ENCODE measurements at places on chromosomes 5 and 9.

GRCh38 chr9:129939431-129939830 is 103.6 kb downstream of the FNBP1 start:
- DNase-seq: no peak

- DNase-seq: no peak
Observed at GRCh38 chr5:120678279-120678678, 214.2 kb downstream of the PRR16 start.

GRCh38 chr5:154501566-154501965 is 23.5 kb upstream of the HAND1 start:
- DNase-seq: no peak

DNA sequence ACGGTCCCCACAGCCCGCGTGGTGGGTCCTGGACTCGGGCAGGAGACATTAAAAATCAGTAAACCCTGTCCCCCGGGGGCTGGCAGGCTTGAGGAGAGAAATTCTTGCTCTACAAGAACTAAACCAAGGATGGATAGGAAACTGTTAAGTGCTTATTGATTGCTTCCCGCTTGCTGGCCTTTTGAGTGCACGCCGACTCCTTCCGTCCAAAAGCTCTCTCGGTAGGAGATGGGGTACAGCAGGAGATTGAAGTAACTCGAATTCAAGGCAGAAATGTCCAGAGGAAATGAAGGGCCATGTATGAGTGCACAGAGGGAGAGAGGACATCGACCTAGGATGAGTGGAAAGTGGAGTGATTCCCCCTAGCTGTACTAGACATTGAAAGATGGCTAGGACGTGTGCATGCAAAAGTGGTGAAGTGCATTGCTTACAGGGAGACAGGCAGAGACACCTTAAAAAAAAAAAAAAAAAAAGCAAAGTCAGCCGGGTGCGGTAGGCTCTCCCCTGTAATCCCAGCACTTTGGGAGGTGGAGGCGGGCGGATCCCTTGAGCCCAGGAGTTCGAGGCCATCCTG is 923 bp downstream of the RECK start:
- DNase-seq: no peak

DNA sequence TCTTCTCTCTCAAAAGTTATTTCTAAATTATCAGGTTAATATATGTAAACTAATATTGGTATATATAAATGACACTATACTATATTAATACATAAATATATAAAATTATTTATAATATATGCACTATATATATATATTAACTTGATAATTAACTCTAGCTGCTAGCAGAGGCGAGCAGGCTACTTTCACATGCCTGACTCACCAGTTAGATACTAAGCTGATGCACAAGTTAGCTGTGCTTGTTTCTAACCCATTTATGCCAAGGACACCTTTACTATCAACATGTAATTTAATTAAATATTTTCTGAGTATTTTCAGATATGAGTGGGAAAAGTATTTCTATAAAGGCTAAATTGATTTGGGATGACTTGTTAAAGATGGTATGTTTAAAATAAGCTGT is 70.1 kb downstream of the TRIO start:
- DNase-seq: no peak

- DNase-seq: peak; percentile 26
Observed at GRCh38 chr5:127834554-127834953, 131.4 kb downstream of the CCDC192 start.

DNA sequence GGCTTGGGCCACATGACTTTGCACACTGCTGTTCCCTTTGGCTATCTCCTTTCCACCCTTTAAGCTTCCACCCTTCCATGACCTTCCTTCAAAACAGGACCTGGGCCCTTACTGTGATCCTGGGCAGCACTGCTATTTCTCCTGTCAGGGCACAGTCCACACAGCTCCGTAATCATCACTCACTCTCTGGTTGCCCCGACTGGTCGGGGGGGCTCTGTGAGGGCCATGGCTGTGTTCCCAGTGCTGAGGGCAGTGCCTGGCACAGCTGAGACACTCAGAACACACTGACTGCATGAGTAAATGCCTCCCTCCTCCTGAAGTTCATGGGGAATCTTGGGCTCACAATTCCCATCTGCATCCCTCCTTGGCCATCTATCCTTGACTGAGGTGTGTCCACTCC is 12.2 kb downstream of the TRAF1 start:
- no peak for DNase-seq

DNA sequence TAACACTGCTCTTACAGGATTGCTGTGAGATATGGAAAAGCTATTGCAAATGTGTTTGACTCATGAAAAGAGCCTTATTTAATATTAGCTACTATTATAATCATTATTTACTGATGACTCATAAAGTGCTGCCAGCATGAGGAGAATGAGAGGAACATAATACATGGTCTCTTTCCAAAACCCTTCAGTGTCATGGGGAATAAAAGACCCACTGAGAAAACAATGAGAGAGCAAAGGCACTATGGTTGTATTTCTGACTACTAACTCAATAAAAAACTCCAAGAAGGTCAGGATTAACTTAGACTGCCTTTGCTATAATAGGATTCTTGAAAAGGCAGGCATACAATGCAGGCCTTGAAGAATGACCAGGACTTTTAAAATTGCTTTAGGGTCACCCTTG is 633.5 kb downstream of the DTWD2 start:
- no peak for DNase-seq

DNA sequence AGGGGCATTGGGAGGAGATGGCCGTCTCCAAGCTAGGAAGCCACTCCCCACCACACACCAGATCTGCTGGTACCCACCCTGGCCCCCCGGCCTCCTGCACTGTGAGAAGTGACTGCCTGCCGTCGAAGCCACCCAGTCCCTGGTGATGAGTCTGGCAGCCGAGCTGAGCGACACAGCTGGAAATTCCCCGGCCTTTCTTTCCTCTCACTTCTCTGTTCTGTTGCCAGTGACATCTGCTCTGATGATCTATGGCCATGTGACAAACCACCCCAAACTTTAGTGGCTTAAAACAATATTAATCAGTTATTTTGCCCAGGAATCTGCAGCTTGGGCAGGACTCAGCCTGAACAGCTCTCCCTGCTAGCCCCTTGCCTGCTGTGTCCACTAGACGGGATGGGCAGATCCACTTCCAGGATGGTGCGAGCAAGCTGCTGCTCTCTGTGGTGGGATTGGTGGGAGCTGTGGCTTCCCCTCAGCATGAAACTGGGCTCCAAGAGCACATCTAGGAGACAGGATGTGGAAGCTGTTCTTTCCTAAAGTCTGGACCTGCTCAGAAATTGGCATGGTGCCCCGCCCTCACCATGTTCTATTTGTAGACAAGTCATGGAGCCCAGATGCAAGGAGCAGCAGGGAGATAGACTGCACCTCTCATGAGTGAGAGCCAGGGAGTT is 211.2 kb downstream of the GADD45G start:
- no peak for DNase-seq

DNA sequence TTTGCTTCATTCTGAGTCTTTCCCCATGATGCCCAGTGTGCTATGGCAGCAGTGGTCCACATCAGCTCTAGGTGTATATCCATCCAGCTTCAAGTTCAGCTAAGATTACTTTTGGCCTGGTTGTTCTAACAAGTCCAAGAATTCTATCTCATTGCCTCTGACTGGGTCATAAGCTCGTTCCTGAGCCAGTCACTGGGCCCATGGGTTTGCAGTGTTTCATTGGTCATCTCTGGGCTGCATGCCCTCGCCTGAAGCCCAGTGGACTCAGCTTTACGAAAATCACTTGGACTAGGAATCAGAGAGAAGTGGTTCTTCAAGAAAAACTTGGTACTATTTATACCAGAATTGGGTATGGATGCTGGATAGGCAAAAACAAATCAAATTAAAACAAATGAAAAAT is 16.1 kb upstream of the ARHGAP26 start:
- no peak for DNase-seq

GRCh38 chr5:171961117-171961516 is 45.3 kb downstream of the FBXW11 start:
- no peak for DNase-seq

DNA sequence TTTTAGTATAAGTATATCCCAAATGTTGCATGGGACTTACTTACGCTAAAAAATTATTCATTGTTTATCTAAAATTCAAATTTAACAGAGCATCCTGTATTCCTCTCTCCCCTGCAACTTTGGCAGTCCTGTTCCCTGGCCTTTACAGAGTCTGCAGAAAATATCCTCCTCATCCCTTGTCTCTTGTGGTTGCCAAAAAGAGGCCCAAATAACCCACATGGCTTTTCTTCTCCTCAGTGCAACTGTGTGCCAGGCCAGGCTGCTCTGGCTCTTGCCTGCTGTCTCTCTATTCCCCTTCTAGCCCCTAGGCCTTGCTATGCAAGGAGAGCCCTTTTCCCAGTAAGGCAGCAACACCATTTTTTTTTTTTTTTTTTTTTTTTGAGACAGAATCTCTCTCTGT is 23.0 kb downstream of the ARHGEF37 start:
- no peak for DNase-seq

- no peak for DNase-seq
Observed at GRCh38 chr9:22529426-22530199, 83.0 kb downstream of the DMRTA1 start.

GRCh38 chr9:96420468-96421219 is 2.5 kb upstream of the ZNF367 start:
- DNase-seq: peak; percentile 73

GRCh38 chr5:129609710-129610109 is 138.2 kb upstream of the MINAR2 start:
- DNase-seq: no peak

DNA sequence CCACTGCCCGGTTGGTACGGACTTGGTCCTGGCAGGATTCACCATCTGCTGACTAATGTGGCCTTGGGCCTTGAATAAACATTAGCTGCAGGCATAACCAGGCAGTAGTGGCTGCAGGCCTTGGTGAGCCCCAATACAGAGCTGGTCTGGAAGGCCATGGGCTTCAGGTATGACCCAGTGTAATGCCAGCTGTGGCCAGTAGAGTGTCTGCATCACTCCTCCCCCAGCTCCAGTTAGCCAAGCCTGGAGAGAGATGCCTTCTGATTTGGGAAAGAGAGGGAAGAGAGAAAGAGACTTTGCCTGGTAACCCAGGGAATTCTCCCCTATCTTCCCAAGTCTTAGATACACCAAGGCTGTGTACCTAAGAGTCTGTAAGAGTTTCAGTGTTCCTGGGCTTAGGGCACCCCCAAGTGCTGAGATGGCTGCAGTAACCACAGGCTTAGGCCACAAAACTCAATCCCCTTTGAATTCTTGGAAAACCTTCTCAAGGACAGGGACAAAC is 5.6 kb upstream of the C5 start:
- DNase-seq: no peak

- peak; percentile 27 for DNase-seq
Observed at GRCh38 chr9:347667-348292, 133.1 kb downstream of the DOCK8 start.

DNA sequence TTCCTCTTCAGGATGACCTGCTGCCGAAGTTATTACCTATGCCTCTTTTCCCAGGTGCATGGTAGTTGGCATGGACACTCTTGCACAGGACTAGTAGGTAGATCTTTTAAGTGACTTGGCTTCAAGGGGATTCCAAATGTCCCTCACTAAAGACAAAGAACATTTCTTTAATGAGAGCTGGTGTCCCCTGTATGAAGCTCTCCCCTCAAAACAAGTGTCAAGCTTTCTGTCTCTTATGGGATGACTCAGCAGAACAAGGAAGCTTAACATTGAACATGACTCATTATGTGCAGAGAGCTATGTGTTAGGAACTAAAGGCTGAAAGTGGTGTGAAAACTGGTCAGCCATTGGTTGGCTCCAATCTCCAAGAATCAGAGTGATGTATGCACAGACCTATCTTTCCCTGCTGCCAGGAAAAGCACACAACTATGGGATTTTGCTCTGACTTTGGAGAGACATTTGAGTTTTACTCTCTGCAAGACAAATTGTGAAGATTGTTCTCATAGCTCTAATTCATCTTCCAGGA is 120.5 kb downstream of the PRDM6 start:
- no peak for DNase-seq

- DNase-seq: peak; percentile 36
Observed at GRCh38 chr5:60700416-60700757, 421 bp upstream of the DEPDC1B start.

GRCh38 chr5:43523662-43524072 is 8.7 kb upstream of the C5orf34 start:
- no peak for DNase-seq

GRCh38 chr9:70079417-70080037 is 35.9 kb downstream of the MAMDC2 start:
- DNase-seq: no peak

- no peak for DNase-seq
Observed at GRCh38 chr5:180658774-180659564, 9.6 kb upstream of the FLT4 start.

GRCh38 chr5:112346411-112347044 is 72.5 kb downstream of the EPB41L4A start:
- no peak for DNase-seq

DNA sequence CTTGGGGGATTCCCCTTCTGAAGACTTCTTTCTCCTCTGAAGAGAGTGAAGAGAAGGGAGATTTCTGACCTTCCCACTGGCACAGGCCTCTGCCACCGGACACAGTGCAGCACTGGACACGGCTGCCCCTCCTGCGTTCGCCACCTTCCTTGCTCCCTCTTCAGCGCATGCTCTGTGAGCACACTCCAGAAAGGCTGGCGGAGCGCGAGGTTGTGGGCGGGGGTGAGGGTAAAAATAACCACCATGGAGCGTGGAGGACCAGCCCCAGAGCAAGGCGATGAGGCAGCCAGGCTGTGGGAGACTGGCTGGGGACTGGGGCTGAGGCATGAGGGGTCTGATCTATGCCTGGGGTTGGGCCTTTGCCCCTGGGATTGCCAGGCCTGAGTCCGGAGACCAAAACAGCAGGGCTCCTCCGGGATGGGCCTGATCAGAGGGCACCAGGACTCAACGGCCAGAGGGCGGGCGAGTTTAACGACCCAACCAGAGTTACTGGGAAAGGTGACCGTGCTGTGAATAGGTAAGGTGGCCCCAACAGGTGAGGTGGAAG is 97.2 kb downstream of the ROR2 start:
- no peak for DNase-seq

DNA sequence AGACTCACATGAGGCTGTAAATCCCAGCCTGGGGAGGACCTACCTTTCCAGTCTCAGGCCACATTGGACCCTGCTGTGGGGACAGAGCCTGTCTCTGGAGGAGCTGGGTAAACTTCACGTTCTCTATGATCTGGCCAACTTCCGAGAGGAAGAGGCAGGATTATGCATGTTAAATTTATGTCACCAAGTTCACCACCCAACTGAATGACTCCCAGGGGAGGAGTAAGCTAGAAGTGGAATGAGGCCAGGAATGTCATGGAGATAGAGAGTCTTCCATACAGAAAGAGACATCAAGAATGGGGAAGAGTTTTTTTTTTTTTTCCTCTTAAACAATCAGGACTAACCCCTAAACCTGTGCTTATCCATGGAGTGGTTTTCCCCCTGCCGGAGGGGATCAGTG is 90.3 kb upstream of the PALM2AKAP2 start:
- no peak for DNase-seq

DNA sequence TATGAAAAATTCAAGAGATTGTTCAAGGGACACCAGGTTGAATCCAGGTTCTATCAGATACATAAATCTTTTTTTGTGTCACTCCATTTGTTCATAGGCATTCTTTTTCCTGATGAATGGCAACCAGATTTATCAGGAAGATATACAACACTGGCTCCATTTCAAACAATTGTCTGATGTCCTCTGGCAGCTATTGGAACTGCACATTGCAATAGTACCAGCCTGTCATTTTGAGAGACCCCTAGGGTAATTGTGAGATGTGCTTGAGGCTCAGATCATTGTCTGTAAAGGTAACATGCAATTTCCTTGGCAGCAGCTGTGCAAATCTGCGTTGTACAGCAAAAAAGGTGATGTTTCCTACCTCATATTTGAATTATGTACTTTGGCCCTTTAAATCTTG is 25.9 kb downstream of the KCTD16 start:
- DNase-seq: no peak

- peak; percentile 35 for DNase-seq
Observed at GRCh38 chr5:72107901-72108201, 576 bp downstream of the MAP1B start.

GRCh38 chr9:124084087-124084486 is 72.5 kb downstream of the LHX2 start:
- no peak for DNase-seq

Measured in renal pelvis (tissue), 12 donors.